ENCODE measurements at places on chromosomes 11 and 22.

- DNase-seq: no peak
Measured at GRCh38 chr22:25334162-25334490, 114.7 kb downstream of the CRYBB2 start.

- DNase-seq: no peak
Measured at GRCh38 chr22:24925586-24926427, 20.7 kb downstream of the LHFPL7 start.

GRCh38 chr11:34855021-34855753 is 61.0 kb downstream of the APIP start:
- no peak for DNase-seq

- no peak for DNase-seq
Measured at GRCh38 chr11:120863359-120863758, 160.5 kb upstream of the TBCEL start.

DNA sequence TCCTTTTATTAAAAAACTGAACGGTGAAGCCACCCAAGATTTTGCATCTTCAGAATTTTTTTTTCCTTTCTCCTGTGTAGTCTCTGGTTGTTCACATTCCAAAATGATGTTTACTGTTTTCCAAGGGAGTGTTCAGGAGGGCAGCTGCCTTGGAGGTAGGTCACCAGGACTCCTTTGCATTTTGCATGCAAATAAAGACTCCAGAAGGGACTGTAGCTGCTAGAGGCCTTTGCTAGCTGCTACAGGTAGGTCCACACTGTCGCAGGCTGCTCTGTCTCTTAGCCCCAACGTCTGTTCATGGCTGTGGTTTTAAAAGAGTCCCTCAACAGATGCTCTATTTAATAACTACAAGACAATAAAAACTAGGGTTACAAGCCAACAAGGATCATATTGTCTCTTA is 11.4 kb downstream of the CTSC start:
- DNase-seq: no peak

- peak; percentile 14 for DNase-seq
Measured at GRCh38 chr11:18727479-18728236, 1.7 kb upstream of the IGSF22 start.

GRCh38 chr22:49574881-49575702 is 252.6 kb downstream of the BRD1 start:
- no peak for DNase-seq

GRCh38 chr11:123410218-123410549 is 19.9 kb upstream of the GRAMD1B start:
- no peak for DNase-seq

GRCh38 chr11:1411301-1411700 is 21.6 kb downstream of the BRSK2 start:
- DNase-seq: no peak

DNA sequence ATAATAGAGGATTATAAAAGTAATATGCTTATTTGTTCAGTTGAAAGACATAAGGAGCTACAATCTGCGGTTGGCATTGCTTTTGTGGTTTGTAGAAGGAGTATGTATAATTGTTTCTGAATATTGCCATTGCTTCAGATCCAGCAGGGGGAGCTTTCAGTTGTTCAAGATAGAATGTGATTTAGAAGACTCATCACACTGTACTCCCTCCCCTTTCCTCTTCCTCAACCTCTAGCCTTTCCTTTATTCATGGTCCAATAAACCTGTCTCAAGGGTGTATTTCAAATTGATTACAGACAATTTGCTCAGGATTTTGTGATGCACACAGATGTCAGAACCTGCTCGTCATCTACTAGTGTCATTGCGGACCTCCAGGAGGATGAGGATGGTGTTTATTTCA is 9.8 kb downstream of the PRMT3 start:
- DNase-seq: no peak

DNA sequence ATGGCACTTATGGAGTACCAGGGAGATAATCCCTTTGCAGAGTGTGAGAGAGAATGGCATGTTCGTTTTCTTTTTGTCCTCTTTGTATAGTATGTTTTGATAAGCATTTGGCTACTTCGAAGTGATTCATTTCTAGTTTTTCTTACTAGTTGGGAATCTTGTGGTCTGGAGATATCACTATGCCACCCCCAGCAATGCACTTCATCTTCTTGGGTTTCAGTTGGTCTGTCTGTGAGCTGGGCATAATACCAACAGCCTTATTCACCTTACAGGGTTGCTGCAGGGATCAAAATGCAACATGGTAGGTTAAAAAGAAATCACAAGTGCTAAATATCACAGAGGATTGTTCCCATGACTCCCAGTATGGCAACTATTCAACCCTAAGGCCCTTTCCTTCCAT is 387.8 kb upstream of the CADM1 start:
- DNase-seq: no peak

DNA sequence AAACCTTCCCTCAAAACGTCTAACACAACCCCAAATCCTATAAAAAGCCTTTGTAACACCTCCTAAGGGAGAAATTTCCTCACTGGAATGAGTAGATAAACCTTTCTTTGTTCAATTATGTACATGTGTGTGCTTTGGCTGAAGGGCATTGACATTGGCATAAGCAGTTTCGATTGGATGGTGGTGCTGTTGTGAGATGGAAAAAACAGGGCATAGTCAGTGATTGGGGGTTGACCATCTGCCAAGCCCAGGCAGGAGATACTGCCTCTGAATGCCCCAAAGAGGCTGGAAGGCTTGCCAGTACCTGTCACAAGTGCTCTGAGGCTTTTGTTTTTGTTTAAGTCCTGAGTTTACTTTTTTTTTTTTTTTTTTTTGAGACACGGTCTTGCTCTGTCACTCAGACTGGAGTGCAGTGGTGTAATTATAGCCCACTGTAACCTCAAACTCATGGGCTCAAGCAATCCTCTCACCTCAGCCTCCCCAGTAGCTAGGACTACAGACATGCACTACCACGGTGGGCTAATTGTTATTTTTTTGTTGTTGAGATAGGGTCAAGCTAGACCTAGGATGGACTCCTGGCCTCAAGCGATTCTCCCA is 1.2 kb upstream of the CCDC117 start:
- no peak for DNase-seq

DNA sequence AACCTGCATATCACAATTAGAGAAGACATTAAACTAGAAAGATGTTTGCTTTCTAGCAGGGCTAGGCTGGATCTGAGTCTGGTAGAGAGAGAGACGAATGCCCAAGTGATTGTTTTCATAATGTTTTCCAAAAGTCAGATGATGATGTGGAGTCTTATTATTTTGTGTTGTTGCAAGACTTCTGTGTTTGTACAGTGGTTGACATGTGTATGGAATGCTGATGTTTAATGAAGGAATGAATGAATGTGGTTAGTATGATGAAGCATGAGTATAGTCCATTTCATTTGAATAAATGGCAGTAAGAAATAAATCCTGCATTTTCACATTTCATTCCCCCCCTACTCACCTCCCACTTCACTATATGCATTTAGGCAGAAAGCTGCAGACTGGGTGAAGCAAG is 69.6 kb downstream of the PPP2R1B start:
- DNase-seq: no peak

DNA sequence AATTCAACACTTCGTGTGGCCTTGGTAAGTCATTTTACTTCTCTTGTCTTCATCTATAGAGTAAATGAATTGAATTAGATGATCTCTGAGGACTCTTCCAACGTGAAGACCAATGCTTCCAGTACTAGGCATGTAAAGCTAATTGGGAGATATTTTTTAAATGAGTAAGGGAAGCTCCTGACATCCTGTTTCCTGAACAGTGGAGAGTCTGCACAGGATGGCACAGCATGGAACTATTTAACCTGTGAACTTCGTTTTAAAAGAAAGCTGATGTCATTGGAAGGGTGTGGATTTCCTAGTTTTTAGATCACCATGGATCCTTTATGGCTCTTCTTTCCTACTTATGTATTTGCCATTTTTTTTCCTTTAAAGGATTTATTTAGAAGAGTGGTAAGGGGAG is 48.4 kb upstream of the HSD17B12 start:
- DNase-seq: no peak

- DNase-seq: no peak
Measured at GRCh38 chr22:29988719-29989118, 91.5 kb upstream of the HORMAD2 start.

DNA sequence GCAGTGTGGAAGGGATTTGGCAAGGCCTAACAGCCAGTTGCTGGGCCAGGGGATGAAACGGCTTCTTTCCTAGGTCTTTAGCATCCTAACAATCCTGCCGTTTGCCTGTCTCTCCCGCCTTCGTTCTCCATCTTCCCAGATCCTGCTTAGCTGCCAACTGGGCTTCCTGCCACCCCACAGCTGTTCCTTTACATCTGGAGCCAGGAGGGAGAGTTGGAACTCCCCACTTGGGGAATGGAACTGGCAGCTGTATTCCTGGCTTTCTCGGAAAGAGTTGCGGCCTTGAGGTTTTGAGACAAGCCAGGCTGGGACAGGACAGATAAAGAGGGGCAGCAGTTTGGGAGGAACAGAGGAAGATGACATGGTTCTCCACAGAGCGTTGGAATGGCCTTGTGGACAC is 59.6 kb downstream of the ST3GAL4 start:
- DNase-seq: no peak

GRCh38 chr11:96113193-96113681 is 189.3 kb upstream of the MTMR2 start:
- no peak for DNase-seq

Measured in stimulated activated CD4-positive, alpha-beta T cell treated with anti-CD3 and anti-CD28 coated beads, TNF-alpha, amount 100 ng/mL, for 1 hour (primary cell).